Smooth muscle cell of the pulmonary artery (primary cell): ENCODE measurements at places on chromosomes 1 and 21. TPM values are rescaled to one million over a fixed set of nuclear protein-coding genes. Genes with fewer than 3 reads are reported as not detected.

AK4 gene
- 113 and 120 TPM in 2 replicates for total RNA-seq

HUNK gene
- not detected in 2 replicates for total RNA-seq

INSRR gene
- under 0.01 TPM in 1 of 2 replicates, not detected in the other for total RNA-seq

OR2L8 gene
- total RNA-seq: not detected in 2 replicates

FCER1A gene
- total RNA-seq: not detected in 2 replicates

TSACC gene
- total RNA-seq: not detected in 2 replicates

FOXD3 gene
- not detected in 2 replicates for total RNA-seq

PGBD5 gene
- 0.17 and 0.20 TPM in 2 replicates for total RNA-seq

ITGB2 gene
- total RNA-seq: 0.46 and 1.7 TPM in 2 replicates

RGS8 gene
- total RNA-seq: not detected in 2 replicates

E2F2 gene
- total RNA-seq: 0.13 and 0.39 TPM in 2 replicates

SLC16A4 gene
- 45.7 and 53.7 TPM in 2 replicates for total RNA-seq
